Stimulated activated CD8-positive, alpha-beta memory T cell treated with anti-CD3 and anti-CD28 coated beads, Interleukin-12 subunit alpha, Interleukin-12 subunit beta, amount 100 ng/mL, for 1 hour (primary cell): ENCODE measurements at places on chromosomes 5 and 9.

GRCh38 chr9:90307891-90308290 is 334.7 kb downstream of the DIRAS2 start:
- DNase-seq: no peak

- DNase-seq: no peak
These were observed at the start of gene APBA1 for GRCh38 chr9:69671879-69672595. Gene APBA1 (minus strand): TSS chr9:69672371.

DNA sequence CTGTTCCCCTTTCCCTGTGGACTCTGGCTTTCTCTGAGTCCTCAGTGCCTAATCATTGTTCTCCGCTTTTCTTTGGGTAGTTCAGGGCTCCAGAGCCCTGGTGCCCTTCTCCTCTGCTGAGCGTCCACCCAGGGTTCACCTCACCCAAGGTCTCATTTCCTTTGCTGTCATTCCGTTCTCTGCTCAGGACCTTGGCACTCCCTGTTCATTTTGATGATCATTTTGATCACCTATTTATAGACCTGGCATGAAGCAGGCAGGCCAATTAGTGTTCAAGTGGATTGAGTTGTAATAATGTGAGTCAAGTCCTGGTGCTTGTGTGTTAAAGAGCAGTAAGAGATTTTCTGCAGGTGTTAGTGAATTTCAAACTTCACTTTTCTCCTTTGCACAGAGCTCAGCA is 3.6 kb downstream of the TRIO start:
- no peak for DNase-seq

- no peak for DNase-seq
These were observed 9.3 kb upstream of the ACSL6 start for GRCh38 chr5:132020568-132021339.

GRCh38 chr5:98608052-98608451 is 165.4 kb upstream of the RGMB start:
- no peak for DNase-seq

GRCh38 chr5:99029172-99029571 is 100.4 kb upstream of the CHD1 start:
- no peak for DNase-seq

DNA sequence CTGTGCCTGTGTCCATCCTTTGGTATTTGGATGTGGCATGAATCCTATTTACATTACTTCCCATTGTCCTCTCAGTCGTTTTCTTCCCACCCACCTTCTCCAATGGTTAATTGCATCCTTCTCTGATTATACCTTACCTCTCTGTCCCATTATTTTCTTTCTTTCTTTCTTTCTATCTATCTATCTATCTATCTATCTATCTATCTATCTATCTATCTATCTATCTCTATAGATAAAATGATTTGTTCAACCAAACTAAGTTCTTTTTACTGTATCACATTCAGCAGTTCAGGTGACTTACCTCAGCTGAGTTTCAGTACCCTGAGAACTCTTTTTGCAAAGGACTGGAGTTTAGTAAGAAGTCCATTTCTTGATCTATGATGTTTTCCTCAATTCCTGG is 80.6 kb downstream of the RPS23 start:
- no peak for DNase-seq

GRCh38 chr5:132834057-132834456 is 3.6 kb upstream of the SHROOM1 start:
- DNase-seq: no peak

- no peak for DNase-seq
These were observed 957.8 kb upstream of the CTNND2 start for GRCh38 chr5:12861886-12862654.

GRCh38 chr9:100014846-100015245 is 84.0 kb downstream of the ERP44 start:
- no peak for DNase-seq

DNA sequence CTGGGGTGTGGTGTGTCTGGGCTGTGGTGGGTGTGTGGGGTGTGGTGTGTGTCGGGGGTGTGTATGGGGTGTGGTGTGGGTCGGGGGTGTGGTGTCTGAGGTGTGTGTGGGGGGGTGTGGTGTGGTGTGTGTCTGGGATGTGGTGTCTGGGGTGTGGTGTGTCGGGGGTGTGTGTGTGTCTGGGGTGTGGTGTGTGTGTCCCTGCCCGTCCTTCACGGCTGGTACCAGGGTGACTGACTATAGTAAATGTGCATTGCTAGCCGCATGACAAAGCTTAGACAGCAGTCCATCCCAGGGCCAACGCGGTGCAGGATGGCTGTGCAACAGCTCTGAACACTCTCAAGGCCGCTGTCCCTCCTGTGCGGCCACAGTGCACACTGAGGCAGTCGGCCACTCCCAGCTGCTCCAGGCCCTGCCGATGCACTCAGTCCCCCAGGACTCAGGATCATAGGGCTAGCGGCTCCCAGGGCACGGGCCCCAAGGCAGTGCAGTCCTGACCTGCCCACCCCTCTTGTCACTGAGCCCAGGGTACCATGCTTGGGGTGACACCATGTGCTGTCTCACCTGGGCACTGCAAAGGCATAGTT is 54.0 kb downstream of the SECISBP2 start:
- no peak for DNase-seq

DNA sequence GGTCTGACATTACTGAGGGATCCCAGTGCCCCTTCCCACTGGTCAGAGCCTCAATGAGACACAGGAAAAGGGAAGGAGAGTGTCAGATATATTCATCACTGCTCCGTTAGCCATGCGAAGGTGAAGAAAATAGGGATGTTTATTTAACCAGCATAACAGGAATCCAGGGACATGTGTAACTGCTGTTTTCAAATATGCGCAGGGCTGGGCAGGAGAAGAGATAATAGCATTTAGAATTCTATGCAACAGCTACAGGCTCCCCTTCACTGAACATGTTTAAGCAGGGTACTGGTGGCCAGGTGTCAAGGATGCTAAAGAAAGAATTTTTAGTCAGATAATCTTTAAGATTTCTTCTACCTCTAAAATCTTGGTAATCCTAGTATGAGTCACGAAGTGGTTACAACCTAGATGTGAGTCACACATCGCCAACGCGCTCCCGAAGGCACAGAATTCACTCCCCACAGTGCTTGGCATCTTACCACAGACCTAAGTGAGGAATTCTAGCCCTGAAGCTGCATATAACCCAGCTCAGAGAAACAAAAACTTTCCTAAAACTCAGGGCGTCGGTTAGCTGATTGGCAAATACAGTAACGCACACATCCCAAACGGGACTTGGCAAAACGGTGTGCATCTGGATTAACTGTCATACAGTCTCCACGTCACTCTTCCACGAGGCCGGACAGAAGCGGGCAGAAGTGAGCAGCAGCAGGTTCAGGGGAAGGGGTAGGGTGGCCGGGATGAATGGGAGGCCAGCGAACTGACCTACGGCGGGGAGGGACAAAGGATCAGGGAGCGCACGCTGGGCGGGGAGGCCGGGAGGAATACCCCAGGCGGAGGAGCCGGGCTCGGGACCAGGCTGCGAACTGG is 1.1 kb downstream of the CTNNAL1 start:
- no peak for DNase-seq

DNA sequence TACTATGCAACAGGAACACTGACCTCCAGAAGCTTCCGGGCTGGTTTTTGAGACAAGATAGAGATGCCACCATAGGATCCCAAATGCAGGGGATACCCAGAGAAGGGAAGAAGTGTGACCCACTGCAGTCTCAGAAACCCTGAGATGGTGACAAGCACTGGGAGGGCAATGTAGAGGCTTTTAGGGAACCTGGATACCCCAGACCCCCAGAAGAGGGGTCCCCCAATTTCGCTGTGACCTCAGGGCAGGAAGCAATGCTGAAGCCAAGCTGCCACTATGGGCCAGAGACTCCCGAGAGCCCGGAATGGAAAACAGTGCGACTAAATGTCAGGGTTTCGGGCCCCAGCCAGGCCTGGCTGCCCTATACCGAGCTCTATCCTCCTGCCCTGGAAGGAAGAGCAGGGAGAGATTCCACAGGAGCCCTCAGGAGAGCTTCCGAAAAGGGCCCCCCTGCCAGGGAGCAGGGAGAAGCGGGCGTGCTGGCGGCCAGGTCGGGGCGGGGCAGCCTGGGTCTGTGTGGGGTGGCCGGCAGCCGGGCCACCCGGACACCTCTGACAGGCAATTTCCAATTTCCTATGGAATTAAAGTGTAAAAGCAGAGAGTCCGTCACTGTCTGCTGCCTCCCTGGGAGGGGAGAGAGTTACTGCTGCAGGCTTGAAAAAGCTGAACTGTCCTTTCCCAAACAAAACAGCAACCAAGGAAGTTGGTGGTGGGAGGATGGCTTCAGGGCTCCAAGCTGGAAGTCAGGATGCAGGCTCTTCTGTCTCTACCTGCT is 154.2 kb downstream of the FGF18 start:
- no peak for DNase-seq

GRCh38 chr5:149471406-149472183 is 79.6 kb downstream of the CSNK1A1 start:
- no peak for DNase-seq

- no peak for DNase-seq
These were observed 292.0 kb downstream of the FANCC start for GRCh38 chr9:95025213-95026147.

- no peak for DNase-seq
These were observed 5.7 kb downstream of the TMEM167A start for GRCh38 chr5:83071286-83072051.

DNA sequence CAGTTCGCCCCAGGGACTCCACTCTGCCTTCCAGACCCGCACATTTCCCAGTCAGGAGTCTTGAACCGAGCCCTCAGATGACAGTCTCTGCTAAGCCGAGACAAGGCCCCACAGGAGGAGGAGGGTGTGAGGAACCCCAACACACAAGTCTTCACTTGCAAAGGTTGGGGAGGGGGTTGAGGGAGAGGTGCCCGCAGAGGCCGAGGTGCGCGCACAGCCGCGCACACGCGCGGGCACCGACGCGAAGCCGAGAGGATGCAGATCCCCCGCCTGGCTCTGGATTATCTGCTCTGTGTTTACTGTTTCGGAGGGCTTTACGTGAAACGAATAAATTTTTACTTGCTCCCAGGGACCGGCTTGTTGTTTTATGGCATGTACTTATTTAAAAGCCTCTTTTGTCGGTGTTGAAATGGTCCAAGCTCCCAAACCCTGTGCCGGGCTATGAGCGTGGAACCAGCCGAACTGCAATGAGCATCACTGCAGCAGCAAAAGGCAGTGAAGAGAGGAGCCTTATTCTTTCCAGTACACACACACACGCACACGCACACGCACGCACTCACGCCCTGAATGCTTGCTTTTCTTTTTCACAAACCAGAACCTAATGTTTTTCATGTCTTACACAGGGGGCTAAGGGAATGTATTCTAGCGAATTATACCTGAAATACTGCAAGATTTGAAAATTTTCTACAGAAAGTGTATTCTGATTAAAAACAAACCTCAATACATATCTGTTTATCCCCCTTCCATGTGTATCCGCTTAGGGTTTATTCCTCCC is 297.7 kb downstream of the PARP8 start:
- DNase-seq: no peak

DNA sequence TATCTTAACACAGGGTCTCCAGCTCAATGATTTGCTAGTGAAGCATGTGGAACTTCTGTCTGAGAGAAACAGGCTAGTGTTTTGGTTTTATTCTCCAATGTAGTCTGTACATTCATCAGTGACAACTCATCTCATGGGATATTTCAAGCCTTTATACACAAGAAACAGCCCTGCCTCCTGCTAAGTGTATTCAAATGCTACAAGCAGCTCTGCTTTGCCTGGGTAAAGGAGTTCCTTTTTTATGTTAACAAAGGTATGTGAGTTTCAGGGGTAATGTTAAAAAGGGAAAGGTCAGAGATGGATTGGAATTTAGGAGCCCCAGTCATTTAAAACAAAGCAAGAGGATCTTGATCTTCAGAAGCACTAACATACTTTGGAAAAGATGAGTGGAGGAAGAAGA is 498.7 kb downstream of the ISL1 start:
- no peak for DNase-seq

GRCh38 chr5:53173083-53173482 is 63.5 kb upstream of the MOCS2 start:
- no peak for DNase-seq

- no peak for DNase-seq
These were observed 200.9 kb downstream of the AUH start for GRCh38 chr9:91160599-91161464.

DNA sequence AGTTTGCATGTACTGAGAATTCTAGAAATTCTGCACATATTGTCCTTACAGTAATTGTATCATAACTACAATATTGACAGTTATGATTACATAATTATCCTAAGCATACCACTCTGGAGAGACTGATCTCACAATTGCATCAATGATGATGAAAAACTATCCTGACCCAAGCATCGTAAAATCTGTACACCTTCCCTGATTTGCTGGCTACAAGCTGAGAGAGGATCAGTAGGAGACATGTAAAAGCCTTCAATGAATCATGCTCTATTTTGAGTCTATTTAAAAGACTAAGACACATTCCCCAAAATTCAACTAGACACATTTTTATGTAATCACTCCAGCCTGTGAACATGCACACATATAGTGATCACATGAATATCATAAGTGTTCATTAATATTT is 1833.8 kb downstream of the EFNA5 start:
- no peak for DNase-seq

GRCh38 chr9:133509179-133510083 is 15.3 kb downstream of the MYMK start:
- DNase-seq: no peak

DNA sequence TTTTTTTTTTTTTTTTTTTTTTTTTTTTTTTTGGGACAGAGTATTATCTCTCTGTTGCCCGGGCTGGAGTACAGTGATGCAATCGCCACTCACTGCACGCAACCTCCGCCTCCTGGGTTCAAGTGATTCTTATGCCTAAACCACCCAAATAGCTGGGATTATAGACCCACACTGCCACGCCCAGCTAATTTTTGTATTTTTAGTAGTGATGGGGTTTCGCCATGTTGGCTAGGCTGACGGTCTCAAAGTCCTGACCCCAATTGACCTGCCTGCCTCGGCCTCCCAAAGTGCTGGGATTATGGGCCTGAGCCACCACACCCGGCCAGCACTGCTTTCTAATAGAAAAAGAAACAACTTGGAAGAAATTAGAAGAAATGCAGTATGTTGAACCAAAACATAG is 39.2 kb downstream of the TTC1 start:
- DNase-seq: no peak

DNA sequence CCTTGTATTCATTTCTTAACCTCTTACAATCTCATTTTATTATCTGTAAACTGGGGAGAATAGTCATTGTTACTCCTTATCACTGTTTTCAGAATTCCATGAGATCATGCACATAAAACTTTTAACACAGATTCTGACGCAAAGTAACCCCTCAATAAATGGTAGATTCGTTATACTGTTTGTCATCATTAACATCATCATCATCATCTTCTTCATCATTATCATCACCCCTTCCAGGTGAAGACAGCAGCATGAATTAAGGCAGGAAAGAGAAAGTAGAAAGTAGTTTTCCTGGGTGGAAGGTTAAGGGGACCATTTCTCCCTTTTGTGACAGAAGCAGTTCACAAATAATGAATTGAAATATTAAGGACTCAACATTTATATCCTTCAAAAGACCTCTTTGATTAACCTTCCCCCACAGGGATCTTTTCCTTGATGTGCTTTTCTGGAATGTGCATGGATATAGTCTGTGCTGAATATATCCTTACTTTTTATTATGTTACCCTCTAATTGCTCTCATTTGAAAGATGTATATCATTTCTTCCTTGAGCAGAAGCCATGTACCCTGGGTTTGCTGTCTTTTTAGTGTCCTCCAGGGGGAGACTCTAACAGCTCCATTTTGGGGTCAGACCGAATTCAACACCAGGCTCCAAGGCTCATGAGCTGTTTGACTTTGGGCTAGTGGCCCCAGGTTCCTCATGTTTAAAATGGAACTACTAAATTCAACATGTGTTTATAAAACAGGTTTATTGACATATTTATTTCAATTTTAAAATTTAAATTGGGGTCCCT is 1029.9 kb upstream of the WWC1 start:
- no peak for DNase-seq
